T-helper 17 cell (primary cell): ENCODE measurements at places on chromosomes 1 and 21.

DNA sequence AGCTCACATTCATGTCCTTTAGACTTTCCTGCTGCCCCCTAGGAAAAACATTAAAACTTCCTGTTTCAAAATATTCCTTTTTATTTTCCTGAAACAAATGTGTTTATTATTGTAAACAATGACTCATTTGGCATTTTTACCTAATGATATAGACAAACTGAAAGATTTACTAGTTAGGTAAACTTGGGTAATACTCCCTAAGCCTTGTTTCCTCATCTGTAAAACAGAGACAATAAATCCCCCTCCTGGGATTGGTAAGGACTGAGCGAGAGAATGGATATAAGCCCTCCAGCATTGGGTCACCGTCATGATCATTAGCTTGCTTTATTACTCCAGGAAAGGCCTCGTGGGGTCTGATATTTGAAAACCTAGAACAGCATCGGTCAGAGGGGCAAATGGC is 59.8 kb downstream of the LPAR3 start:
- DNase-seq: no peak

DNA sequence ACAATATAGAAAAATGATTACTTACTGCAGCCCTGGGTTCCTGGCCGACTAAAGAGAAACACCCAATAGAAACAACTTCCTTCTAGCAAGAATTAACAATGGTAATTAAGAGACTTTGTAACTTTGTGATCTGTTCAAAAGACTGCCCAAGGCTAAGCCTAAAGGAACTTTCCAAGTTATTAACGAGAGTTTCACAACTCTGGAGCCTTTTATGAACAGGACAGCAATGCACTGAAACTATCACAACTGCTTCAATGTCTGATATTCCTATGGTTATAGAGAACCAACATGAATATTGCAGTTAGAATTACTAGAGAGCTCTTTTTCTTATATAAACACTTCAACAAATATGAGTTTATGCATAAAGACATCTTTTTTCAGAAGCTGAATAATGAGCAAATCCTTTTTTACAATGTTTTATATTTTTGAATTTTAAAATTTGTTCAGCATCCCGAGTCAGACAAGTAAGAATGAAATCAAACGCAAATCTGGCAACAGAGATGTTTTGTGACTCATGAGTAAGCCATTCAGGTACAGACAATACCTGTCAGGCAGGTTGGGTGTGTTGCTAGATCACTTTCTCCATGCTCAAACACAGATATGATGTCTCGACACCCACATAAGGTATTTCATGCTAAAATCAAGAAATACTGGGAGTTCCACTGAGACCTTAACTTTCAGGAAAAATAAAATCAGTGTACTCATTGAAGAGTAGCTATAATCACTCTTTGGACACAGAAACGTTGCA is 22.2 kb upstream of the KCNJ15 start:
- DNase-seq: no peak

- DNase-seq: no peak
Observed at GRCh38 chr1:156204686-156205085, 8.1 kb upstream of the PMF1 start.

GRCh38 chr1:183952101-183952500 is 85.4 kb downstream of the COLGALT2 start:
- no peak for DNase-seq

GRCh38 chr1:22949822-22950331 is 22.8 kb downstream of the LACTBL1 start:
- DNase-seq: no peak

GRCh38 chr1:31739346-31739745 is 24.8 kb downstream of the ADGRB2 start:
- no peak for DNase-seq

- no peak for DNase-seq
Observed at GRCh38 chr1:100075773-100076172, 57.0 kb downstream of the SASS6 start.

- DNase-seq: no peak
Observed at GRCh38 chr1:66940981-66941380, 16.2 kb downstream of the MIER1 start.

- DNase-seq: no peak
Observed at GRCh38 chr1:6496365-6496721, 4.9 kb upstream of the PLEKHG5 start.

GRCh38 chr21:41242238-41242829 is 74.3 kb upstream of the FAM3B start:
- no peak for DNase-seq

- DNase-seq: peak; percentile 47
Observed at GRCh38 chr1:43978551-43979260, at the start of gene B4GALT2. Gene B4GALT2 (plus strand): TSS chr1:43979210. CDS start chr1:43981161, 1,951 bp downstream.

DNA sequence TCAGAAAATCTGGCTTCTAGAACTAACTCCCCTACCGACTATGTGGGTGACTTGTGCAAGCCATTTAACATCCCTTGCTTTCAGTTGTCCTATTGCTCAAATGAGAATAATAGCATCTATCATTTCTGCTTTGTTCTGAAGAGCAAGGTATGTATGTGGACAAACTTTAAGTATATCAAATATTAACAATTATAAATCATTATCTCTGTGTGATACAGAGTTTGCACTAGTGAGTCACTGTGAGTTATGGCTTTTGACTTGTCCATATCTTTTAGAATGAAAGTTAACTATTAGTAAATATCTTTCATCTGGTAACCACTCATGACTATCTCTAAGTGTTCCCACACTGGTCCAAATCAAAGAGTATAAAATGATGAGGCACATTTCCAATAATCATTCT is 812.9 kb upstream of the ADGRL2 start:
- no peak for DNase-seq

GRCh38 chr1:1554550-1554925 is 14.1 kb upstream of the TMEM240 start:
- no peak for DNase-seq

DNA sequence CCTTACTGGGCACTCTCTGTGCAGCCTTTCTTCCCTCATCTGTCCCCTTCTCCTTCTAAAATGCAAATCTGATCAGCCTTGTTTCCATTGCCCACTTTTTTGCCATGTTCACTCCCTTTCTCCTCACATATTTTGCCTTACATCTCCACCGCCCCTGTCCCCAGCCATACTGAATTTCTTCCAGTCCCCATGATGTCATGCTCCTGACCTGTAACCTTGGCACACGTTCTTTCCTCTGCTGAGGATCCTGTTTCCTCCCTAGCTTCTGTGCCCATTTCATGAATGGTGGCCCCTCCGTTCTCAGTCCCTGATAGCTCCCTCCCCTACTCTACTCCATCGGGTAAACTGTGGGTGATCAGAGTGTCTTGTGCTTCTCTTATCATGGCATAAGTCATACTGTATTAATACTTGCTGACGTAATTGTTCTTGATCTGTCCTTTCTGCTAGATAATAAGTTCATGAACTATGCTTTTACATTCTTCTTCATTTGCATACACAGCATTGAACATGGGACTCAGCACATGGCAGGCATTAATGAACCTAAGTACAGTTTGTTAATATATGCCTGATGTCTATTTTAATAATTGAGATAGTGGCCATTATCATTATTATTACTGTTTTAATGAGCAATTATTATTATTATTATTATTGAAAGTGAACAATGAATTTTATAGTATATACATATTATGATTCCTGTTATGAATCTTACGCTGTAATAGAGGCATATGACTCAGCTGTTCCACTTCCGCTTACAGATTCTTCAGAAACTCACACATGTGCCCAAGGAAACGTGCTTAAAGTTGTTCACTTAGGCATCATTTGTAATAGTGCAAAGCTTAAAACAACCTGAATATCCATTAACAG is 28.5 kb downstream of the MAP3K21 start:
- no peak for DNase-seq

DNA sequence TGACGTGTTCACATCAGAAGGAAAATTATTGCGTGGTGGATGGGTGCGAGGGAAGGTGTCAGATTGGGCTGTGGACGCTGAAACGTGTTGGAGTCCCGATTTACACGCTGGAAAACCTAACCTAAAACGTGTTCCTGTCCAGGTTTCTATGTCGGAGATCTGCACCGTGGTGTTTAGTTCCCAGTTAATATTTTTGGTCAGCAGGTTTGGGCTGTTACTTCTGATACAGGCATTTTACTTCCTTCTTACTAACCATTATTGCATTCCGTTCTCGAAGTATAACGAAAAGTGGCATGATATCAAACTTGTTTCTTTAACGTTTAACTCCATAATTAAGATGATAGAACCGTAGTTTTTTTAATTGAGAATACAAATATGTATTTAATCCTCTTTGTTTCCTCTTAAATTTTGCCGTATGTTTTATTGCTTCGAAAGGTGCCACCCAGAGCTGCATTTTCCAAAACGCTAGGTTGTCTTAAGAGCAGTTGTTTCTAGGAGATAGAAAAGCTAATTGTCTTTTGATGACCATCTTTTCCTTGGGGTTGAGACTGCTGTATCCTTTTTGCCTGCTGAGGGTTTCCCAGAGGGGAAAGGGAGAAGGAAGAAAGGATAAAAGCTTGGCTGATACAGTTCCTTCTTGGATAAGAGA is 1.3 kb downstream of the ADARB1 start:
- DNase-seq: no peak

- no peak for DNase-seq
Observed at GRCh38 chr1:154998201-154998780, 4.3 kb upstream of the ZBTB7B start.

DNA sequence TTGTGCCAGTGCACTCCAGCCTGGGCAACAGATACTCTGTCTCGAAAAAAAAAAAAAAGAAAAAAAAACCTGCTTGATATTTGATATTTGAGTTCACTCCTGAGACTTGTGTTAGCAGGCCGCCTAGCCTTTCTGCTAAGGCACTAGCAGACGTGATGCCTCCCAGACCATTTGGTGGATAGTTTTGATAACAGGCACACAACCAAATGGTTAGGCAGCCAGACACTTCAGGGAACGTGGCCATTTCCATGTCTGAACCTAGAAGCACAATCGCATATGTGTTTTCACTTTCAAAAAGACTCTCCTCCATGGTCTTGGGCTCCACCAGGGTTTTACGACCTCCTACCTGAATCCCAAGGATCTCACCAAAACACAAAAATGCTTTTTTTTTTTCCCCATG is 1319.5 kb downstream of the BRINP3 start:
- DNase-seq: no peak

DNA sequence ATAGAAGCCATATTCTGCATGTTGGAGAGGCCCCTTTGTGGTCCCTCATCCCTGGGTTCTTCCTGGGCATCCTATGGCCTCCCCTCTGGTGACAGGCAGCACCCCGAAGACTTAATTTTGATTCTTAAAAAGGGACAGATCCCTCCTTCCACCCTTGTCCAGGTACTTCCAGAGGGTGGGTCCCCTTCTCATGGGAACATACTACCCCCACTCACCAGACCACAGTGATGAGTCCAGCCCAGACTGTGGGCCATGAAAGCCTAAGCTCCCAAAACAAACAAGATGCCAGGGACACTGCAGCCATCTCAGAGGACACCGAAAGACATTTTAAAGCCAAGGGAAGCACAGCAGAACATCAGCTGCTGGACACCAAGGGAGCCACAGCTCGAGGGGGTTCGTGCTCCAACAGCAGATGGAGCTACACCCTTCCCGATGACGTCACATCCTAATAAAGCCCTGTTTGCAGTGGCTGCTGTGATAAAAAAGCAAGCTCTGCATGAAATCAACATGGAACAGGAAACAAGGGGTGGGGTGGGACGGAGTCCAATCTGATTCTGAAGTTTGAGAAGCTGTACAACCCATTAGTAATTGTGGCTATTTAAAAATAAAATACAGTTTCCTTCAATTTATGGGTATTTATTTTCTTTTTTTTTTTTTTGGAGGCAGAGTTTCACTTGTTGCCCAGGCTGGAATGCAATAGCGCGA is 32.4 kb downstream of the GNB1 start:
- no peak for DNase-seq

GRCh38 chr1:110113551-110113950 is 1.3 kb downstream of the UBL4B start:
- DNase-seq: no peak

DNA sequence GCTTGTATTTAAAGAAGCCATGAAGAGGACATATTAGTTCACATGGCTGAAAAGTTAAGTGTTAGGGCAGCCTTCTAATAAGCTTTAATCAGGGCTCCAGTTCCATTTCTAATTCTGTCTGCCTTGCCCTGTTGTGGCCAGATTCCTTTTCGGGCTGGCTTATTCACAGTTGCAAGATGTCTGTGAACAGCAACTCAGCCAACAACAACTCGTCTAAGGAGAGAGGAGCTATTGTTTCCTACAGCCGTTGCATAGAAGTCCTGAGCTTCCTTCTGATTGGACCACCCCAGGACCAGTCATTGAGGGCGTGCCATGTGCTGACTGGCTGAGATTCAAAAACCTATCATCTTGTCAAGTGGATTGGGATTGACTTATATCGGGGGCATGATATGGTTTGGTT is 18.6 kb upstream of the COQ8A start:
- no peak for DNase-seq

DNA sequence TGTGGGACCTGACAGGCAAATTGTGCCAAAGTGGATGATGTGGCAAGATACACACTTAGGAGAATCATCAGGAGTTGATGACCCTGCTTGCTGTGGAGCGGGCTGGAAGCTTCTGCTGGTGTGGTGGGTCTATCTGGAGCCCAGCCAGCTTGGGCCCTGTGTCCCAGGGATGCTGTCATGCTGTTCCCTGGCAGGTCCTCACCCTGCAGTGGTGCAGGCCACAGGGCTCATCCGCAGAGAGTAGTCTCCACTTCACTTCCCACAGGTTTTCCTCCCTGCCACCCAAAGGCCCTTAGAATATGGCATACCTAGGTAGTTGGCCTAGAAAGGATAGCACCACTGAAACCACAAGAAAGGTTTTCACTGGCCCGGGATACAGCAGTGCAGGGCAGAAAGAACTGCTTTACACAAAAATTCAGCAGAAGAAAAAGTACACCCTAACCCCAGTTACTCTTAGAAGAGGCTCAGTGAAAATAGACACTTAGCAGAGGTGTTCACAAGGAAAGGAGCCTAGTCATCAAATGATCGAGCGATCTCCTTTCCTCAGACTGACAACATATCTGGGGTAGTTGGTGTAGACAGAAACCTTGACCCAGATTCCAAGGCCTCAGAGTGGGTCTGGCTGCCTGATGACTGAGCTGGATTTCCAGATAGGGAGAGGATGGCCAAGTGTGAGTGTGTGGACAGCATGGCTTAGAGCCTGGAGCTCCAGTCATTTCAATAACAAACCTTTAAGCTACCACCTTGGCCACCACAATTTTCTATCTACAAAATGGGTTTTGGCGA is 1.3 kb upstream of the C1orf226 start:
- no peak for DNase-seq

DNA sequence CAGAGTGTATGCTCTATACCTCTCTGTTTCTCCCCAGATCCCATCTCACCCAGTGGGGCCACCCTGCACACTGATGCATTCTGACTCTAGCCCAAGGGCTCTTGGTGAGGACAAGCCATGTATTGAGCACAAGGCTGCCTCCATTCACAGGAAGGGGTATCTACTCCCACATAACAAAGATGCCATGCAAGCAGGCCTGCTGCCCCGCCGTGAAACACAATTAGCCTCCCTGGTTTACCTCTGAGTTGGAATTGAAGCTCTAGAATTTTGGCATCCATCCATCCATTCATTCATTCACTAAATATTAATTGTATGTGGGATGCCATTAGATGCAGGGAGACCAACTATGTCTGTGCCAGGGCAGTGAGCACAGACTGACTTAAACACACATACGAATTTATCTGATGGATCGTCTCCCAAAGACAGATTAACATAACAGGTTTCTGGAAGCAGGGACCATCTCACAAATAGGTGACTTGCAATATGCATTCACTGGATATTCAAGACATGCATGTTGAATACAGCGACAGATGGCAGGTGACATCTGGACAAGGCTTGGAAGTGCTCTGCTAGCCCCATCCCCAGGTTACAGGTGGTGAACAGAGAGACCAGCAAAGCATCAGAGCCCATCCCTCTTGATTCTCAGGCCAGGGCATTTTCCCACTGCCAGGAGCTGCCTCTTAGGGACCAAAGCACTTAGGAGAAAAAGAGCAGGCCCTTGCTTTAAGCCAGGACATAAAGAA is 34.3 kb downstream of the TRABD2B start:
- DNase-seq: no peak

- no peak for DNase-seq
Observed at GRCh38 chr1:184465489-184466146, 78.8 kb downstream of the C1orf21 start.
